Hippocampal formation (tissue), 2 donors: ENCODE measurements at places on chromosomes 1 and 21.
A peak's percentile ranks its signal among the peaks of the same experiment; 100 is the strongest.

DNA sequence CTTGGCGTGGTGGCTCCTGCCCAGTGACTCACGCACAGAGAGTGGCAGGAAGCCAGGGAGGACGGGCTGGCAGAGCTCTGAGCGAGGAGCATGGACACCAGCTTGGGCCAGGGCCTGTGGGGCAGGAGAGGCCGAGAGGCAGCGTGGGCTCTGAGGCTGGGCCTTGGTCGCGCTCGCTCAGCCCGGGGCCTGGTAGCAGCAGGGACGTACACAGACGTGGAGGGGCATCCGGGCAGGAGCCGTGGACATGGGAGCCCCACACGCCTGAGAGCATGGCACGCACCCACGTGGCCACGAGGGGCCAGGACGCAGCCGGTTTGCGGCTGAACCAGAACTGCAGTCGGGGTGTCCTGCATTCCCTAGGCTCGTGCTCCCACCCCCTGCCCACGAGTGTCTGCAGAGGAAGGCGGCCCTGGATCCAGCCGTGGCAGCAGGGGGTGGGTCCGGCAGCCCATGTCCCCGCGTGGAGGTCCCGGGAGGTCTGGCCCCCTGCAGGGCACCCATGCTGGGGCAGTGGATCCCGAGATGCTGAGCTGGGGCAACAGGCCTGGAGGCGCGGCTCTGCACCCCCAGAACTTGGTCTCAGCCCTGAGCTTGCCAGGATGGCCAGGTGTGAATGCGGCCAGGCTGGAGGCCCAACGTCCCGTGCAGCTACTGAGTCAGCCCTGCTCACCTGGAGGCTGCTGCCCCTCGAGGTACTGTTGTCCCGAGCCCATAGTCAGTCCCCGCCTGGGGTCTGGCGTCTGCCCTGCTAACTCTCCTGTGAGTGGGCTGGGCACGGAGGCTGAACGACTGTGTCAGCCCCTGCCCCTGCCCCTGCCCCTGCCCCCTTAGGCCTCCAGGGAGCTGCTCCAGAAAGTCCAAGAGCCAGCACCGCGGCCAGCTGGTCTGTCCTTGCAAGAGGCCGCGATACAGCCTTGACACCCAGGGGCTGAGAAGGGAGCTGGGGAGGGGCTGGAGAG is 61.6 kb downstream of the SLX9 start:
- peak; percentile 0 for DNase-seq

DNA sequence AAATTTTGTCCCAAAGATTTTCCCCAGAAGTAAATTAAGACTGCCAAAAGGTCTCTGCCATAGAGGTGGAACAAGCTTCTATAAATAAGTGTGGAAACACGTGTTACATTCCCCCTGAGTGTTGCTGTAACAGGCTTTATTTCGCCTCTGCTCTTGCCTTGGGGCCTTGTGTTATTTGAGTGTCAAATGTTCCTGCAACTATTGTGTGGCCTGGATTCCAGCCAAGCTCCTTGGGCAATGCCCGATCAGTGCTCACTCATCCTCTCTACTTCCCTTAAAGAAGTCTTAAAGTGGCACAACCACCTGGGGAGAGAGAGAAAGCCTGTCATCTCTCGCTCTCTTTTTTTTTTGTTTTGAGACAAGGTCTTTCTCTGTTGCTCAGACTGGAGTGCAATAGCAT is 156.7 kb downstream of the NR5A2 start:
- peak; percentile 14 for DNase-seq

GRCh38 chr1:165533254-165533653 is 10.5 kb upstream of the LRRC52 start:
- no peak for DNase-seq

- no peak for DNase-seq
Measured at GRCh38 chr1:41033272-41033671, 11.7 kb upstream of the SLFNL1 start.

GRCh38 chr21:24456358-24456757 is 1150.9 kb downstream of the MRPL39 start:
- no peak for DNase-seq

DNA sequence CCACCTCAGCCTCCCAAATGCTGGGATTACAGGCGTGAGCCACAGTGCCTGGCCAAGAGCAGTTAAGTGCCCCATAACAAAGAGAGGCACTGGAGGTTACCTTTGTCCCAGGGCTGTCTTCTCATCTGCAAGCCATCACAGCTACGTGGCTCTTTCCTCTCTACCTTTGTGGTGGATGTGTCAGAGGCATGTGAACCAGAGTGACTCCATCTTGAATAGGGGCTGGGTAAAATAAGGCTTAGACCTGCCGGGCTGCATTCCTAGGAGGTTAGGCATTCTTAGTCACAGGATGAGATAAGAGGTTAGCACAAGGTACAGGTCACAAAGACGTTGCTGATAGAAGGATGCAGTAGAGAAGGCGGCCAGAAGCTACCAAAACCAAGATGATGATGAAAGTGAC is 59.4 kb upstream of the POU2F1 start:
- no peak for DNase-seq

GRCh38 chr1:50724626-50725286 is 235.3 kb downstream of the FAF1 start:
- DNase-seq, result no peak

GRCh38 chr1:52238474-52238873 is 96.6 kb downstream of the ZFYVE9 start:
- no peak for DNase-seq

- no peak for DNase-seq
Measured at GRCh38 chr1:73100216-73100615, 817.9 kb upstream of the NEGR1 start.

DNA sequence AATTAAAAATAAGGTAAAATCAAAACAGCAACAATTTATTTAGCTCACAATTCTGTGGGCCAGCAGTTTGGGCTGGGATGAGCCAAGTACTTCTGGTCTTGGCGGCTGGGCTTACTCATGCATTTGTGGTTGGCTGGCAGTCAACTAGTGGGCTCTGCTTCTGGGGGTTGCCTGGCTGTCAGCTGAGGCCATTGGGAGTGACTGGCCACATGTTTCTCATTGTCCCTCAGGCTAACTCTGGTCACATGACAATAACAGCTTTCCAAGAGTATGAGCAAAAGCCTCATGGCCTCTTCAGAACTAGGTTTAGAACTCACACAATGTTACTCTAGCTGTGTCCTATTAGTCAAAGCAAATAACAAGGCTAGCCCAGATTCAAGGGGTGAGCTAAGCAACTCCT is 15.6 kb upstream of the CHIA start:
- peak; percentile 18 for DNase-seq
